ENCODE measurements at places on chromosomes 6 and 20.

GRCh38 chr6:129448965-129449364, 261.0 kb downstream of the ARHGAP18 start:
- no peak for DNase-seq

DNA sequence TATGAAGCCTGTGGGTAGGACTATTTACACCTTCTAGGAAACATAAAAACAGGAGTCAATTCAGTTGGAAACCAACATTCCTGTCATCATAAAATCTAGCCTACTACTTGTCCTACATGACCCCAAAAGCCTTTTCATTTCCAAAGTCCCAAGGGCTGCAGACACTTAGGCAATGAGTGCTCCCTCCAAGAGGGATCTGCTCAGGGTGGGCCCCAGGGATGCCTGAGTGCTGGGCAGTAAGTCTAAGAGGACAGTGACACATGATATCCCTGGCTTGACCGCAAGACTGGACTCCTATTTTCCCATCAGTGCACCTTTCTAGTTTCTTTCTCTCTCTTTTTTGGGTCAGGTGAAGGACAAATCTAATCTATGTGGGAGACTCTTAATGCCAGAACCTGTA, 1101.3 kb downstream of the GRIK2 start:
- no peak for DNase-seq

DNA sequence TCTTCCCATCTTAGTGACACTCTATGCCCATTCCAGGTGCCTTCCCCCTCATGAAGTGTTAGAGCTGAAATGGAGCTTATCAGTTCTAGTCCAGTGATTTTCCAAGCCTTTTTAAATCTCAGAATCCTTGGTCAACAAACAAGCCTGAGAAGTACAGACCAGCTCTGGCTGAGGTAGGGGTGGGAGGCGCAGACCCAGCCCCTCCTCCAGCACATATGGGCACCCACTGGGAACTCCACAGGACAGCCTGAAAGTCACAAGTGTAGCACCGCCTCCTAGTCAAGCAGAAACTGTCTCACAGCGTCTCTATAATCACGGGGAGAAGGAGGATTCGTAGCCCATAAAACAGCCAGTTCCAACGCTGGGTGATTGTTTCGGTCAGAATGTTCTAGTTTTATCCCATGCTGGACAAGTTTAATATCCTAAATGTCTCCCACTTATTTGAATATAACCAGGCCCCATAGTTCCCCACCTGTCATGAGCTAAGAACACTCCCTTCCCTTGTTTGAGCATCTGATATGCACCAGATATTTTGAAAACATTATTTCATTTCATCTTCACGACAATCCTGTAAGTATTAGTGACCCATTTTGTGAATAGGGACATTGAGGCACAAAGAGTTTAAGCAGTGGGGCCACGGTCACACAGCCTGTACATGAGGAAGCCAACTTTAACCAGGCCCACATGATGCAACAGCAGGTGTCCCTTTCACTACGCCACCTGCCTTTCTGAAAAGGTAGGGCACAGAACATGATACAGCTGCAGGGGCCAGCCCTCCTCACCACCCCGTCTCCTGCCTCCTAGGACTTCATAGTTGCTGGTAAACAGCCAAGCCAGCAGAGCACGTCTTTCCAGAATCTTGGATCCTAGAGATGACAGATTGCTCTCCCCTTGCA, 40.1 kb downstream of the TRAF3IP2 start:
- no peak for DNase-seq

GRCh38 chr6:169141671-169142537, 111.7 kb downstream of the THBS2 start:
- peak; percentile 11 for DNase-seq

GRCh38 chr6:29743025-29743424, 19.8 kb downstream of the HLA-F start:
- DNase-seq = no peak

- no peak for DNase-seq
Observed at GRCh38 chr6:50819466-50819903, 814 bp downstream of the TFAP2B start.

DNA sequence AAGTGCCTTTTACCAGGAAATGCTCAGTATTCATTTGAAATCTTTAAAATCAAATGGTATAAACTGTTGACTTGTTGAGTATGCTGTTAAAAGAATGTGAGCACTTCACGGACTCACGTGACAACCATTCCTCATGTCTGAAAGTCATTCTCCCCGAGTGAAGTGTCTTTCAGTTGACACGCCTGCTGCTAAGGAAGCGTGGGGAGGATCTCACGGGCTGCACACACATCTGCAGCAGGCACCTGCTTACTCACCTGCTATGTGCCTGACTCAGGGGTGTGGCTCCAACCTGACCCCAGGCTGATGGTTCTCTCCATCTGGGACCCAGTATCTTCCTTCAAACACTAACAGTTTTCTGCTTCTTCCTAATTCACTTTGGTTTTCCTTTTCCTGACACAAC, 32.7 kb downstream of the WDR27 start:
- no peak for DNase-seq

- DNase-seq = no peak
Observed at GRCh38 chr6:143139239-143139784, 78.6 kb downstream of the AIG1 start.

GRCh38 chr20:47985092-47985850, 200.0 kb upstream of the SULF2 start:
- no peak for DNase-seq

- no peak for DNase-seq
Observed at GRCh38 chr6:164753517-164753916, 555.9 kb downstream of the C6orf118 start.

DNA sequence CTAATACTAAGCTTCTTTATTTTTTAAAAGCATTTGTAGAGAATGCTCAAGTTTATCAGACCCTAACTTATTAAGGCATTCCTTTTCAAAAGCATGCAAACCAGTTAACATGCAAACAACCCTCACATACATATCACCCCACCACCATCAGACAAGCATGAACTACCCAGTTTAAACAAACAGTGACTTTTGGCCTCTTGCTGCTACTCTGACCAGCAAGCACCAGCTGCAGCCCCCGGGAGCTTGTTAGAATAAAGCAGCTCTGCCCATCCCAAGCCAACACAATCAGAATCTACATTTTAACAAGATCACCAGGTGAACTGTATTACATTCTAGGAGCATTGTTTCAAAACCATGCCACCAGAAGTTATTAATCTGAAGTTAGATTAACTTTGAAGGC, 5.9 kb upstream of the NUP153 start:
- DNase-seq = no peak

DNA sequence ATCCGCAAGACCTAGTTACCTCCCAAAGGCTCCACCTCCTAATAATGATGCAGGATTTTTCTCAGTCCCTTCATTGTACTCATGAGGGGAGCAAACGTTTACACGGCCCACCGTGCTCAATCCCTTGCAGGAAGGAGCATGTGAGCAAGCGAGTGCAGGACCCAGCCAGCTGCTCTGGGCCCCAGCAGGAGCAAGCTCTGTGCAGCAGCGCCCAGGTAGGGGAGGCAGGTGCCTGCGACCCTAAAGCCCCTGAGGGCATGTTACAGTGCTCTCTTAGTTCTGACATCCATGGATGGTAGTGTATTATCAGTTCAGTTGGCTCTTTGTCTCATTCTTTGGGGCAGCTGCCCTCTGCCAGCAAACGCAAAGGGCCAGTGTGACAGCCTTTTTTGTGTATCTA, 143.4 kb downstream of the TBXT start:
- DNase-seq = no peak

DNA sequence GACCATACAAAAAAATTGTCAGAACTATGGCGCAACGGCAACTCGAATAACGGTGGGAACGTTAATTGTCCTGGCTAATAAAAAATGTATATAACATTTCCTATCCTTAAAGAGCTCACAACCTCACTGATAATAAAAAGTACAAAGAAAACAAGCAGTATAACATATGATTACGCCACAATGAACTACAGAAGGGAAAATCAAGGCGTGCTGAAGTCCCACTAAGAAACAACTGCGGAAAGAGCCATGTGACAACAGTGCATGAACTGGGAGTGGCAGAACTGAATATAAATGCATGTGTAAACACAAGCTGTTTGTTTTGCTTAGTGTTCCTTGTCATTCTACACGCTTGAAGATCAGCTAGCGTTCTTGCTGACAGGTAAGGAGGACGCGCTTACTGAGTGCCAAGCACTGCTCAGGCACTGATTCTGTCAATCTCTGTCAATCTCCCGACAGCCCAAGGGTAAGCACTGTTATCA, 466 bp upstream of the PSMB1 start:
- peak; percentile 26 for DNase-seq

DNA sequence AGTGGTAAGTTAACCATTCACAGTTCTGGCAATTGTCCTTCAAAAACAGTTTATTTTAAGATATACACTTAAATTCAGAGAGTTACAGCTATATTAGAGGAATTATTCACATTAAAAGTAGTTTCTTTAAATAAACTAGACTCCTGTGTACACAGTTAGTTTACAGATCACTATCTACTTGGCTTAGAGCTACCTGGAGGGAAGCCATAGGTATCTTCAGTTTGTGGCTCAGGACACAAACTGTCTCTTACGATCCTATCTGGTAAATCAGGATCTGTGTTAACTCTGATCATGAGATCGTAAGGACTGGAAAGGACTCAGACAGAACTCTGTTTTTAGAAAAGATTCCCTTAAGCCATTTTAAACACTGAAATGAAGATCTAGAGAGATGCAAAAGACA, 160.9 kb downstream of the REV3L start:
- no peak for DNase-seq

- no peak for DNase-seq
Observed at GRCh38 chr6:140542863-140543262, 1168.4 kb upstream of the CITED2 start.

DNA sequence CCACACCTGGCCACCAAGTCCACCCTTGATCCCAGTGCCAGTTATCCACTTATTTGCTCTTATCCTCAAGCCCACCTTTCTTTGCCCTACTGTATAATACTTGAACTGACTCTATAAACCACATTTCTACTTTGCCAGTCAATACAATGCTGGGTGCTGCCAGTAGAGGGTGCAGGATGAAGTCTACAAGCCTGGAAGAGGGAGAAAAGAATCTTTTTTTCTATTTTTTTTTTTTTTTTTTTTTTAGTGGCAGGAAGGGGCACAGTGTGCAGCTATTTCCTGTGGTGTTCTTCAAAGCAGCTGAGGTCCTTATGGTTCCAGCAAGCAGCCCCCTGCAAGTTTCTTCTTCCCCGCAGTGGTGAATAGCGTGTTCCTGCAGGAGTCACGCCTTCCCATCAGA, 22.2 kb upstream of the GABRR1 start:
- peak; percentile 52 for DNase-seq

DNA sequence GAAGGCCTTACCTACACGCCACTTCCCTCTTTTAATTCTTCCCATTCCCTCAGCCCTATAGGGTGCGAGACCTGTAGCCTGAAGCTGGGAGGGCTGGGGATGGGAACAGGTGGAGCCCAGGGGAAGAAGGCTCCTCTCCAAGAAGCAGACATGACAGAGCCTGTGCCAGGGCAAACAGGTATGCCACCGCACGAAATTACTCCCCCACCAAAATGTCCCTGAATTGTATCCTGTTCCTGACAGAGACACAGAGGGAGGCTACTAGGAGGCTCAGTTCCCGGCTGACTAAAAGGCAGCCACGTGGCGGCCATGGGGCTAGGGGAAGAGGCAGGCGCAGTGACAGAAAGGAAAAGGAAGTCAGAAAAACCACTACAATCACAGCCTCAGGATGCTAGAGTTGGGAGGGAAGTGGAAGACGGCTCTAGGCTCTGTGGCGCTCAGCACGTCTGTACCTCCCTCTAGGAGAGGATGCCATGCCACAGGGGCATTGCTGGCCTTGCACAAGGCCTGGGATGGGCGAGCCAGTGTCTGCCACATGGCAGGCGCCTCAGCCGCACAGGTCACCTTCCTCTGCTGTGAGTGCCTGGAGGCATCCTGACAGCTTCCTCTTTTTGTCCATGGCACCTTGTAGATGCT, 27.7 kb downstream of the TFEB start:
- DNase-seq = peak; percentile 64

DNA sequence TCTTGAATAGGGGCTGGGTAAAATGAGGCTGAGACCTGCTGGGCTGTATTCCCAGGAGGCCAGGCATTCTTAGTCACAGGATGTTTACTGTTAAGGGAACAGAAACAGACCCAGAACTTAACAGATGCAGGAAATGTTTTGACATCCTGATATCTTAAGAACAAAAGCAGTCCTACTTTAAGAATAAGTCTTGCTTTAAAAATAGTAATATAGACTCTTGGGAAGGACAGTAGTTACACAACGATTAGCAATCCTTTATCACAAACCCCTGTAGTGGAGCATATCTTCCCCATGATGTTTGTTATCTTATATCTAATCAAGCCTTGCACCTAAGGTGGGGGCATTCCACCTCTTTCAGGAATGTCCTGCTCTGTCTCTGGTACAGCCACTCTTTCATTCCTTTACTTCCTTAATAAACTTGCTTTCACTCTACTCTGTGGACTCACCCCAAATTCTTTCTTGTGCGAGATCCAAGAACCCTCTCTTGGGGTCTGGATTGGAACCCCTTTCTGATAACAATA, 493.7 kb upstream of the SULF2 start:
- DNase-seq = no peak

DNA sequence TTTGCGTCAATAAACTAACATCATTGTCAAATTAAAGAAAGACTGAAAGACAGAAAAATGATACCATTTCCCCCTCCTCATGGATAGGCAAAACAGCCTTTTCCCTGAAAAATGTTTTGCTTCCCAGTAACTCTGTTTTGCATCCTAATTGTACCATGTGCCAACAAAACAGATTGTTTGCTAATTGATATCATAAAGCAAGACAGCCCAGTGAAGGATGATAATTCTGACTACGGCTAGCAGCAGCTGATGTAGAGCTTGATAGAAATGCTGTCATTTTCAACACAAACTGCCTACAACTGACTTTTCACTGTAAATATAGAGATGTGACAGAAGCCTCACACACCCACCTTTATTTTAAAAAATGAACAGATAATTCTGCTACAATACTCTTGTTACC, 1061.6 kb downstream of the HACE1 start:
- DNase-seq = no peak

- DNase-seq = no peak
Observed at GRCh38 chr20:61205769-61206168, 46.3 kb upstream of the CDH4 start.

- no peak for DNase-seq
Observed at GRCh38 chr20:57321142-57321541, 8.5 kb upstream of the SPO11 start.

- DNase-seq = peak; percentile 8
Observed at GRCh38 chr6:10655508-10656055, 38.8 kb downstream of the C6orf52 start.

- DNase-seq = no peak
Observed at GRCh38 chr6:84615113-84615850, 149.1 kb downstream of the TBX18 start.

DNA sequence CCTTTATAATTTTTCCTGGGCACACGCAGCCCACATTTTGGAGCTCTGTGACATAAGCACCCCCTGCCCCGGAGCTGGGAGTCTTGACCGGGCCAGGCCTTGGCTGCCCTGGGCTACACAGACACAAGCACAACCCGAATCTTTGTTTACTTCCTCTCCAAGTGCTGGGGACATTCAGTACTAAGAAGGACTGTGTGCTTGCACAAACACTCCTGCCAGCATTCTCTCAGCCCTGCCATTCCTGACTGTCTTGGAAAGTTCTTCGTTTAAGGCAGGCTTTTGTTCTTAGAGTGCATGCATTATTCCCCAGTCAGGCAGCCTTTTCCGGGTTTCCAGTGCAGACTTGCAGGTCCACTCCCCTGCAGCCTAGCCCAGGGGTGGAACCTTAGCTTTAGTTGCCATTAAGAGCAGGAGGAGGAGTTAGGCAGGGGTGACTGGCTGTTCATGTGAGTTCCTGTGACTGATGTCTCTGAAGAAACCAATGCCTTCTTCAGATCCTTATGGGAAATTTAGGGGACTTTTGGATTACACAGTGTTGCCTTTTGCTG, 28.6 kb downstream of the FOXO3 start:
- DNase-seq = no peak
